Activated CD4-positive, CD25-positive, alpha-beta regulatory T cell treated with anti-CD3 and anti-CD28 coated beads, Interleukin-2, amount 50 U/mL, for 24 hours (primary cell): ENCODE measurements at places on chromosomes 5 and 9.

- no peak for ATAC-seq
Measured at GRCh38 chr9:4141296-4141695, 158.6 kb downstream of the GLIS3 start.

DNA sequence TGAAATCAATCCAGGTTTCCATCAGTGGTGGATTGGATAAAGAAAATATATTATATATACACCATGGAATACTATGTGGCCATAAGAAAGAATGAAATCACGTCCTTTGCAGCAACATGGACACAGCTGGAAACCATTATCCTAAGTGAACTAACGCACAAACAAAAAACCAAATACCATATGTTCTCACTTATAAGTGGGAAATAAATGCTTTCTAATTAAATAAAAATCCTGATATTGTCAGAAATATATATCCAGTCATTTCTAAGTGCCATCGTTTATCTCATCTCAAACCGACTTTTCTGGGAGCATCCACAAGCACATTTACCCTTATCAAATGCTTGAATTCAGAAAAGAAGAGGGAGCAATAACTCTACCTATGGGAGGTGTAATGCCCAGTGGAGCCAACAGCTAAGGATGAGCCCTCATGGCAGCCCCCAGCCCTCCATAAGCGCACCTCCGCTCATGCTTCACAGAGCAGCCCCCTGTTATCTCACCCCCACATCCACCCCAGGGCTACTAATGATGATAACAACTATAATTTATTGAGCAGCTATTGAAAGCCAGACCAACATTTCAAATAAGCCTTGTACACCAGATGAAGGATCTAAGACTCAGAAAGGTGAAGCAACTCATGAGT lies 101.7 kb upstream of the SPOCK1 start:
- no peak for ATAC-seq

- no peak for ATAC-seq
Measured at GRCh38 chr9:12833701-12834100, 58.9 kb downstream of the LURAP1L start.

- no peak for ATAC-seq
Measured at GRCh38 chr9:127580879-127581475, 31.1 kb upstream of the STXBP1 start.

DNA sequence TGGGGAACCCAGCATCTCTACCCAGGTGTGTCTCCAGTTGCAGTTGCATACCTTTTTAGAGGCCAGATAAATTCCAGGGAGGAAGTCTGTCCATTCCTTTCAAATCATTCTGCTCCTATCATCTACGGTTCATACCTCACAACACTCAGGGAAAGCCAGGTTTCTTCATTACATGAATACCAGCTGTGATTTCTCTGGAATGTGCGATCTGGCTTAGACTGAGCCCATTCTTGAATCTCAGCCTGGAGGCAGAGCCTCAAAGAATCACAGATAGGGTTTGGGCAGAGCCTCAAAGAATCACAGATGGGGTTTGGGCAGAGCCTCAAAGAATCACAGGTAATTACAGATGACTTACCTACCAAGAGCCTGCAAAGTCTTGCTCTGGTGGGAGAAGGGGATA lies 7.2 kb downstream of the P4HA2 start:
- ATAC-seq = no peak

- no peak for ATAC-seq
Measured at GRCh38 chr5:5344051-5344571, 78.4 kb upstream of the ICE1 start.

GRCh38 chr5:154202379-154203260 lies 12.1 kb downstream of the GALNT10 start:
- peak; percentile 95 for ATAC-seq

- no peak for ATAC-seq
Measured at GRCh38 chr9:105259274-105259673, 14.8 kb downstream of the SLC44A1 start.

- no peak for ATAC-seq
Measured at GRCh38 chr5:31317665-31318064, 124.2 kb downstream of the CDH6 start.

DNA sequence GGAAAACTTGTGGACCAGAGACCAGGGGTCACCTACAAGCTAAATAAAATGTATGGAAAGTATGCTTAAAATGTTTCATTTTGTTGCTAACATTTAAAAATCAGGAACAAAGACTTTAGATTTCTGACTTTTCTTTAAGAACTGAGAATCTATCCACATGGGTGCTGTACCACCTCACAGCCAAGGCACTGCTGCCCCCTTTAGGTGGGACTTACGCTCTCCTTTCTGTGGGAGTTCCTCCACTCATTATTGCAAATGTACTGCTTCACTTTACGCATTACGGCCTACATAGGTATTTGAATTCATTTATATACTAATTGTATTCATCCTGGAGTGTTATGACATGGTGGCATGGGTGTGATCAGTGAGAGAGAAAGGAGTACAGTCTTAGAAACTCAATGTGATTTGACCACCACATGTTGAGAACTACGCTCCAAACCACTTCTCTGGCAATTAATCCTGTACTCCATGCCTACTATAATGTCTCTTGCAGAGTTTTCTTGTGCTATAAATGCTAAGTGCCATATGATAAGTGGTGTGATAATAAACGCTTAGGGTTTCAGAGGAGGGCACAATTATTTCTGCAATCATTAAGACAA lies 24.7 kb upstream of the CETN3 start:
- ATAC-seq = peak; percentile 43

- ATAC-seq = no peak
Measured at GRCh38 chr5:138240650-138241385, 27.7 kb upstream of the CDC23 start.

DNA sequence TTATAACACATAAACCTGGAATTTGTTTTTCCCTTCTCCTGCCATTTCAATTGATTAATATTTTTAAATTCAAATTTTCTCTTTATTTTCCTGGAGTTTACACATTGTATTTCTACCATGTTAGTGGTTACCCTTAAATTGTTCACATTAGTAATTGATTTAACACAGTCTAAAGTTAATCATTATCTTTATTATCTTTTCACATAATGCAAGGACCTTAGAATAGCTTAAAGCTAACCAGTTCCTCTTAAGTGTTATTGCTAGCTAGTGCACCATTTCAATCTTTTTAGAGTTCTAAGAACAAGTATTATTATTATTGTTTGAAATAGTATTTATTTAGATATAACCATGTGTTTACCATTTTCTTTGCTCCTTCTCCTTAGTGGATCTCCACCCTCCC lies 251.2 kb upstream of the FBXL7 start:
- ATAC-seq = no peak

DNA sequence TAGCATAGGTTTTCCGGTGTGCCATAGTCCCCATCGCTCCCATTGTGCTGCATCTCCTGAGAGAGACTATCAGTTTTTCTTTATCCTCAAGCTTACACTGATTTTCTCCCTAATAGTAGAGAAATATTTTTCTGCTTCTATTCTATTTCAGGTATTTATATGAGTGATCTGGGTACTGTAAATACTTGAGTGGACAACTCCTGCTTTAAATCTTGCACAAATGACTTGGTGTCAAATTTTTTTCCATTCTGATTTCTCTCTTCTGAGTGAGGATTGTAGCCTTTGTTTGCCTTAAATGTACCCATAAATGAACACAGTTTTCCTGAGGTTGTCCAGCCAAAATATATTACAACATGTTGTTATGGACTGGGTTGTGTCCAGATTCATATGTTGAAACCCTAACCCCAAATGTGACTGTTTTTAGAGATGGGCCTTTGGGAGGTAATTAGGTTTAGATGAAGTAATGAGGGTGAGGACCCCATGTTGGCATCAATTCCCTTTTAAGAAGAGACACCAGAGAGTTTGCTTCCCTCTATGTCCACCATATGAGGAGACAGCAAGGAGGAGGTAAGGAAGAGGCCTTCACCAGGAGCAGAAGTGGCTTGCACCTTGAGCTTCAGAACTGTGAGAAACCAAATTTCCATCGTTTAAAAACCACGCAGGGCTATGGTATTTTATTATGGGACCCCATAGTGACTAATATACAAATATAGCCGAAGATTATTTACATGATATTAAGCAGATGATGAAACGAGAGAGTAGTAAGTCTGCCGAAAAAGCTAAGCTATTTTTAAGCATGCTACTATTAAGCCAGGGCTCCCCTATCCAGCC lies 336.4 kb upstream of the MPDZ start:
- no peak for ATAC-seq

DNA sequence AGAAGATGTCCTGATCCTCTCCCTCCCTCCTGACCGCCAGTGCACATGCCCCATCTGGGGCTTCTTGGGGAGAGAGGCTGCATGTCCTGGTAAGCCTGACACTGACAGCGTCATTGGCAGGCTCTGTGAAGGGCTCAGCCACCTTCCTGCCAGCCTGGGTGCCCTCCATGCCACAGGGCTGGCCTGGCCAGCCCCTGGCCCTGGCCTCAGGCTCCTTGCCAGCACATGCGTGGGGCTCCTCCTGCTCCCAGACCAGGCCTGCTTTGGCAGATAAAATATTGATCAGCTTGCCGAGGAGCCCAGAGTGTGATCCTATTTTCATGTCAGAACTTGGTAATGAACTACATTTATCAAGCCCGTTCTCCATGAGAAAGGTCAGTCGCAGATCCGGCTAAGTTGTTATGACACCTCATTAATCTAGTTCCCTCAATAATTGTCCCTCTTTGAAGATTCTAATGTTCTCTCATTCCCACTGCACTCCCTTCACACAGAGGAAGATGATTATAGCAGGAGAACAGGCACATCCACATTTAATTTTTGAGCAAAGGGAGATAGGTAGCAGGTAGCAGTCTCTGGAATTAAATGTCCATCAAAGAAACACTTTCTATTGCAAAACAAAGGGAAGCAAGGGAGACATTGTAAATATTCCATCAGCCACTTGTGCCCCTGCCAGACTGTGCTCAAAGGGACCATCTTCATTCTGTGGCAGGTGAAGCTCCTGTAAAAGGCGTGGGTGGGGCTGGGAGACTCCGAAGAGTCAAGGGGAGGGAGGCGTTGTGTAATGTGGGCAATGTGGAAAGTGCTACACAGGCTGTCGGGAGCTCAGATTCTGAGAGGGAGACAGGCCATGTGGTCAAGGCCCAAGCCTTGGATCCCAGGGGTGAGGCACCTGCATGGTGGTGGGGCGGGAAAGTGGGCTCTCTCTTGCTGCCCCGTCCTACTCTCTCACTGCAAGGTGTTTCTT lies 272.0 kb downstream of the HSPA4 start:
- no peak for ATAC-seq

DNA sequence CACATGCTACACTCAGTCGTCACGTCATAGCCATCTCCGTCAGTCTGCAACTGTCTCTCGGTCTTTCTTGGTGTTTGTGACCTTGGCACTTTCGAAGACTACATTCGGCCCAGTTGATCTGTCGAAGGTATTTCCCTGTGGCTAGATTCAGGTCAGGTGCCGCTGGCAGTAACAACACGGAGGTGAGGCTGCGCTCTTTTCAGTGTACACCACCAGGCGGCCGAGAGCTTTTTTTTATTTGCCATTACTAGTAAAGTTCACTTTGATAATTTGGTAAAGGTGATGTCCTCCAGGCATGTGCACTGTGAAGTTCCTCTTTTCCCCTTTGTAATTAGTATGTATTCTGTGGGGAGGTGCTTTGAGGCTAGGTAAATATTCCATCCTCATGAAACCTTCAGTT lies 49.7 kb downstream of the RNF130 start:
- ATAC-seq = no peak

DNA sequence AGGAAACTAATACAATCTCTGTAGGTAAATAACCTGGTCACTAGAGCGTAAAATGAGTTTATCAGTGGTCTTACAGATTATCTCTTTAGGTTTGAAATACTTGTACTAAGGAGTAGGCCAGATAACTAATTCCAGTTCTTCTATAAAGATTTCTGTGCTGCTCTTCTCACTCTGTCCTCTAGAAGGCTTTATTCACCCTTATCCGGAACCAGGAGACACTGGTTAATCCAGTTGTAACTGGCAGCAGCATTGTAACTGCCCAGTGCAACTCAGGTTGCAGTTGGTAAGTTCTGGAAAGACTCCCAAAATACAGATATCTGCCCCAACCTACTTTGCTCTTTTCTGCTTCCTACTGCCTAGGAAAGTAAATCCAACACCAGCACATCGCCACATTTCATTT lies 19.8 kb downstream of the C5orf22 start:
- ATAC-seq = no peak

DNA sequence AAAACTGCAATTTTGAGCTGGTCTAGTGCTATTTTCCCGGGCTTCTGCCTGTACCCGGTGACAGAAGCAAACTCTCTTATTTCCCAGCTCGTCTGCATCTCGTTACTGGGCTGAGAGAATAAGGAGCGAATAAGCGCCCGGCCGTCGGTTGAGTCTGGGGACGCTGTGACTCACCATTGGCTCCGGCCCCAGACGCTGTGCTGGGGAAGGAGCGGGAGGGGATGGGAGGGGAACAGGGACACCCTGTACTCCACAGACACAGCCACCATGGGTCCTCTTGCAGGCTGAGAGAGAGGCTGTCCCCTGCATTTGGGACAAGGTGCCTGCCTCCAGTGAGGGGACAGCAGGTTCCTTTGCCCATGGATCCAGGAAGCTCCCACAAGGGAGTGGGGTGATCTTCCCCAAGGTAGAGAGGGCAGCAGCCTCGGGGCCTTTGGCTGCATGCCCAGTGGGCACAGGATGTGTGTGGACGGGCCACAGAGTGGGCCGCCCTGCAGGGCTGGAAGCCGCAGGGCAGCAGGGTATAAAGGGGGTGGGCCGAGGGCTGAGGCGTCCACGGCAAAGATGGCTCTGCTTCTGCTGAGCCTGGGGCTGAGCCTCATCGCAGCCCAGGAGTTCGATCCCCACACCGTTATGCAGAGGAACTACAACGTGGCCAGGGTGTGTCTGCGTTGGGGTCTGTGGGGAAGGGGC lies at the start of gene LCN9:
TSS of gene LCN9 (plus strand) at position 552 of the 693 bp plus-strand sequence. CDS start at position 565, 13 bp downstream.
- no peak for ATAC-seq

- ATAC-seq = no peak
Measured at GRCh38 chr9:95017062-95017461, 290.6 kb downstream of the AOPEP start.

DNA sequence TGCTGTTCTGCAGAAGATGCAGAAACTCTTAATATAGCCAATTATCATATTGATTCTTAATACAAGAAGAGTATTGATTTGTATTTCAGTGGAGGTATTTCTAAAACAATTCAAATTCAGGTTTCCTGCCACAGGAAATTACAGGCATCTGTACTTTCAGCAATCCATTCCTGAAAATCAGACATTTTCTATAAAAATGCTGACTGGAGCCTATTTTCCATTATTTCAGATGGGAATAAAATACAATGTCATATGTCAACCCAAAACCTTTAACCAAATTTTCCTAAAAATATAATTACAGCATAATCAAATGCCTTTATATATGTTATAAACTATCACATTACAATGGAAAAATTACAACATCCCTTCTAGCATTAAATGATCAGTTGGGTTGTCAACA lies 131.5 kb downstream of the MELK start:
- no peak for ATAC-seq

- ATAC-seq = peak; percentile 89
Measured at GRCh38 chr9:5493679-5494511, 16.4 kb upstream of the PDCD1LG2 start.

GRCh38 chr9:134605351-134605965 lies 36.1 kb upstream of the COL5A1 start:
- ATAC-seq = no peak

- ATAC-seq = no peak
Measured at GRCh38 chr5:177474002-177474476, 605 bp upstream of the DBN1 start.

- no peak for ATAC-seq
Measured at GRCh38 chr5:151463137-151464029, 16.0 kb downstream of the SLC36A1 start.
